CD4-positive, alpha-beta T cell treated with Interferon gamma for 1 hour (primary cell): ENCODE measurements at places on chromosomes 13 and 19.

GRCh38 chr19:18494267-18494607 lies 27.6 kb downstream of the ELL start:
- no peak for DNase-seq

- DNase-seq, result no peak
Observed at GRCh38 chr19:2345076-2345475, 15.0 kb upstream of the TMPRSS9 start.

DNA sequence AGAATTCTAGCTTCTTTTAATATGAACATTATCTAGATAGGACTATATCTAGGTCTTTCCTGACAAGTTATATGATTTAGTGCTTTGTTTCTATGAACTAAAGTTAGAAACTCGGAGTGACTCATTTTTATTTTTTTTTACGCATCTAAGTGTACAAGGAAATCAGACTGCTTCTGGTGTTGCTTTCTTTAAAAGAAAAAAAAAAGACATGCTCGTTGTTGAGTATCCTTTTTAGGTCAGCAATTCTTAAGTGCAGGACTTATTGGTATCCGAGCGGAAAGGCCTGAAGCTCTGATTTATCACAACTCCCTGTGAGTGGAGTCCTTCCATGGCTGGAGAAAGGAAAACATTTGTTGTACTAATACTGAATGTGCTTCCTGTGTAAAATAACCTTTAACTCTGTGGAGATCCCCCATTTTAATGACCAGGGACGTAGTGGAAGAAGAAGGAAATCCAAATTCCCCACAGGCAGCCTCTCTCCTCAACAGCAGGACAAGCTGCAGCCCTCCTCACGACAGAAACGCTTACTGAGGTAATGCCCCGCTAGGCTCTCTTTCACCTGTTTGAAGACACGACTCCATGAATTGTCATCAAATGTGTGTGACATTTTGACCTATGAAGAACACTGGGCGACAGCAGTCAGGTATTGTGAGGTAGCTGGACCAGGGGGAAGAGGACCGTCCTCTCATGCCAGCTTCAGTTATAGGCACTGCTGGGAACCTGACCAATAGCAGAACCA lies 17.9 kb upstream of the POMP start:
- no peak for DNase-seq

GRCh38 chr19:5083547-5083965 lies 114.6 kb downstream of the KDM4B start:
- no peak for DNase-seq

GRCh38 chr19:11288349-11288748 lies 7.6 kb upstream of the TSPAN16 start:
- DNase-seq, result no peak

- DNase-seq, result no peak
Observed at GRCh38 chr13:94479616-94480015, at the start of gene DCT. Gene DCT (minus strand): TSS chr13:94479682. CDS start chr13:94479255, 427 bp downstream.

DNA sequence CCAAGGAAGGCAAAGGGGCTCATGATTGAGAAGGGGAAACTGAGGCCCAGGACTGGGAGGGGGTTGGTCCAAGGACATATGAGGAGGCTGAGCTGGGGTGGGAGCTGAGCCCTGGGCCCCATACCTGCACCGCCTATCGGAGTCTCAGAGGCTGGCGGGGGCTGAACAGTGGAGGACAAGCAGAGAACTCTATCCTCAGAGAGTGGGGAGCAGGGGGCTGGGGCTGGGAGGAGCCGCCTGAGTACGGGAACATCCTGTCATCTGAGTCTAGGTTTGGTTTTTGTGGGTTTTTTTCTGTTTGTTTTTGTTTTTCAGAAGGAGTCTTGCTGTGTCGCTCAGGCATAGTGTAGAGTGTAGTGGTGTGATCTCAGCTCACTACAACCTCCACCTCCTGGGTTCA lies 6.2 kb downstream of the ARRDC2 start:
- peak; percentile 53 for DNase-seq

DNA sequence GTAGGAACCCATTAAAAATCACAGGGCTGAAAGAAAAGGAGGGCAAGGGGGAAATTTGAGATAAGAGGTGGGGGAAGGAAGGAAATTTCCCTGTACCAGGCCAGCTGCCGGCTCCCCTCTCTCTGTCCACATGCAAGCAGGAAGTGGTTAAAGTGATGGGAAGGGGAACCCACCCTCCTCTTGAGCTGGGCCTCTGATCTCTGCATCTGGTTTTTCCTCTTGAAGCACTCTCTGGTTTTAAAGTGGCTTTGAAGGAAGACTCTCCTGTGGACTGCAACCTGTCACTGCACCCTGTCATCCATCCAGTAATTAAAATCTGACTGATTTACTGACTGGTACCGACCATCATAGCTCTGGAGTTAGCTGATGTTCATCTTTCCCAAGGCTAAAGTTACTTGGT lies 239.6 kb downstream of the TSHZ3 start:
- no peak for DNase-seq

GRCh38 chr19:29475469-29475868 lies 50.3 kb upstream of the VSTM2B start:
- DNase-seq, result no peak

GRCh38 chr19:616747-617526 lies 16.4 kb downstream of the POLRMT start:
- no peak for DNase-seq

DNA sequence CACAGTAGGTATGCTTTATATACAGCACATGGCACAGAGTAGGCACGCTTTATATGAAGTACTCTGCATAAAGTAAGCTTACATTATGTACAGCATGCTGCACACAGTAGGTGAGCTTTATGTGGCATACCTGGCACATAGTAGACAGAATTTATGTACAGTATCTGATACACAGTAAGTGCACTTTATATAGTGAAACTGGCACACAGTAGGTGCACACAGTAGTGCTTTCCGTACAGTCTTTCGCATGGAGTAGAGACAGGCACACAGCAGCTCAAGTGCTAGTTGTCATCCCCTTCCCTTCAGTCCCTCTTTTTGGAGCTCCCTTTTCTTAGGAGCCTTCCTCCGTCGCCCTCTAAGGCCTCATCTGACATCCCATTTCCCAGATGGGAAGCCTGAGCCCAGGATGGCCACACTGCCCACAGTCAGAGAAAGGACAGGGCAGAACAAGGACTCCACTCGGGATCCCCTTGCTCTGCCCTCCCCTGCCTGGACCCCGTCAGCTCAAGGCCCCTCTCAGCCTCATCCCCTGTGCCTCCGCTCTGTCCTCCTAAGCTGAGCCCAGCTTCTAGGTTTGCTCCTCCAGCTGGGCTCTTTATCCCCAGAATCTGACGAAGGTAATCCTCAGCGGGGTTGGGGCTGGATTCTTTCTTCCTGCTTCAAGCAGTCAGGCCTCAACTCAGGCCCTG lies 852 bp upstream of the CYP4F12 start:
- no peak for DNase-seq

DNA sequence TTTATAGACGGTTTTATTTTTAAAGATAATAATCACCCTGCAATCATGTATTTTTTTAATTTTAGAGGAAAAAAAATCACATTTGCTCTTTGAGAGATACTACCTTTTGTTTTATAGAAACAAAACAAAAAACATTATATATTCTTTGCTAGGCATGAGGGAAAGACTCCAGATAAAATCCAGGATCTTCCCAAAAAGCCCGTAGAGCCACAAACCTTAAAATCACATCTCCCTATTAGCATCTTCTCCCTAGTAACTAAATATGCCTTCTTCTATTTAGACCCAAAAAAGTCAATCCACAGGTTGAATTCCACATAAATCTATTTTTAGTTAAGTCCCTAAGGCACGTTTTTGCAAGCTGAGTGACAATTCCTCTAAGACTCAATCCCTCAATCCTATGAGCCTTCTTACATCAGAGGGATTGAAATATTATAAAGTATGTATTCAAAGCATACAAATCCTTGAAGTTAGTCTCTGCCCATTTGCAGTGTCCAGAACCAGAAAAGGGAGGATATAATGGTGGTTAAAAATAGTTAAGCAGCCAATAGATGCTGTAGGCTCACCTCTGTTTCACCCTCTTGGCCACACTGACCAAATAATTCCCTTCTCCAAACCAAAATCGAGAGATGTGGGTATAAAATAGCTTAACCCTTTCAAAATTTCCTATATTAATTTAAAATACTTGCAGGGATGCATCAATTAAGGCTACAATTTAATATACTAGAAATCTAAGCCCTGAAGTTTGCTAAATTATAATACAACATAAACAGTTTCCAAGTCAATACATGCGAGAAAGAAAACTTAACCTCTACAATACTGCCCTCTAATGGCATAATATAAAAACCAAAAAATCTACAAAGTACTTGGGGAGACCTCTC lies 64.0 kb downstream of the SERP2 start:
- no peak for DNase-seq

- no peak for DNase-seq
Observed at GRCh38 chr13:90868321-90868920, 479.1 kb upstream of the MIR17HG start.

- DNase-seq, result no peak
Observed at GRCh38 chr13:43872181-43872580, 7.4 kb downstream of the CCDC122 start.

DNA sequence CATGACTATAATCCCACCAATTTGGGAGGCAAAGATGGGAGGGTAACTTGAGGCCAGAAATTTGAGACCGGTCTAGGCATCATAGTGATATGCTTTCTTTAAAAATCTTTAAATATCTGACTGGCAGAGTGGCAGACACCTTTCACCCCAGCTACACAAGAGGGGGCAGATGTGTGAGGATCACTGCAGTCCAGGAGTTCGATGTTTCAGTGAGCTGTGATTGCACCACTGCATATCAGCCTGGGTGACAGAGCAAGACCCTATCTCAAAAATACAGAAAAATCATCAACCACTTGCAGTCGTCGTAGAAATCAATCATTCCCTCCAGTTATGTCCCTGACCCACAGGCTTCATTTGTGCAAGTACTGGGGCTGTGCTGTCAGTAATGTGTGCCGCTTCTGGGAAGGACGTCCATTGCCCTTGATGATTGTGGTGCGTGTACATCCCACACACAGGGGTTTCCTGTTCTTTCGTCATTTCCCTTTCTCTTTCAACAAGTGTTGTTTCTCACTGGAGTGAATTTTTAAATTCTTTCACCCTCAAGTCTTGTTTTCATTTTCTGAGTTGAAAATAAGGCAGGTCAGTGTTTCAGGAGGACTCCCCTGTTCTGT lies 1.4 kb downstream of the LGALS14 start:
- peak; percentile 9 for DNase-seq

GRCh38 chr19:18280247-18281081 lies 958 bp downstream of the JUND start:
- peak; percentile 89 for DNase-seq

- DNase-seq, result no peak
Observed at GRCh38 chr19:33686687-33687480, 65.1 kb downstream of the CHST8 start.

DNA sequence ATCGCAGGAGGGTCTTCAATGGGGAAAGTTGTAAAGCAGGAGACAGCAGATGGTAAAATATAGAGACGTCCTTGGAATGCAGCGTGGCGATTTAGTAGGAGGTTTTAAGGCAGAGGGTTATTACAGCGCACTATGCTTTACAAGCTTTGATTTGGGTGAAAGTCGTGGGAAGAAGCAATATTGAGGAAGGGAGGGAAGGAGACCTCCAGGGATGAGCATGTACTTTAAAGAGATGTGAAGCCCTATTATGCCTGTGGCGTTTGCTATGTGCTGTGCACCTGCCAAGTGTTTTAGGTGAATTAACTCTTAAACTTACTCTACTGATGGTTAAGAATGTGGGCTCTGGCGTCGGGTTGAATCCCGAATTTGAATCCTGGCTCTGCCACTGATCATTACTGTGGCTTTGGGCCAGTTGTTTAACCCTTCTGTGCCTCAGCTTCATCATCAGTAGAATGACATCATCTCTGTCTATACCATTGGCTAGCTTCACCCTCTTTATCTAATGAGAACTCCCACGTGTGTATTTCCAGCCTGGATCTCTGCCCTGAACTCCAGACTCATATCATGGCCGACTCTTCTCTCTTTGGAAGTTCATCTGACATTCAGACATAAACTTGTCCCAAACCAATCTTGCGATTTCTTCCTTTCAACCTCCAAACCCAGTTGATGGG lies 583 bp downstream of the CCDC61 start:
- no peak for DNase-seq

DNA sequence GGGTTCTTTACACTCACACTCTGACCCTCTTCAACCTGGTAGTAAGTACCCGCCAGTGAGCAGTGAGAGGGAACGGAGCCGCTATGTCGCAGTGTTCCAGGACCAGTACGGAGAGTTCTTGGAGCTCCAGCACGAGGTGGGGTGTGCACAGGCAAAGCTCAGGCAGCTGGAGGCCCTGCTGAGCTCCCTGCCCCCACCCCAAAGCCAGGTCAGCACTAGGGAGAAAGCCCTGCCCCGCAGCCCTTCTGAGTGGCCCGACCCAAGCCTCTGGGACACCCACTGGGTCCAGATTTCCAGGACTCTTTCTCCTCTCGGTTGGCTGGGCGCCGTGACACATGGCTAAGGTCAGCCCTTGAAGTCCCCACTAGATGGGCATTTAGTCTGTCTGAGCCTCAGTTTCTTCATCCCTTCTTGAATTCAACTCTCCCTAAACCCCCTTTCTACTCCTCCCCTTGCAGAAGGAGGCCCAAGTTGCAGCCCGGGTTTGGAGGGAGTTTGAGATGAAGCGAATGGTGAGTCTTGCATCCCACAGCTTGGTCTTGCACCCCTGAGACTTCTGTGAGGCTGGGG lies 1.9 kb downstream of the OCEL1 start:
- DNase-seq, result no peak

GRCh38 chr19:16001481-16002312 lies 52.9 kb downstream of the OR10H4 start:
- DNase-seq, result peak; percentile 34

DNA sequence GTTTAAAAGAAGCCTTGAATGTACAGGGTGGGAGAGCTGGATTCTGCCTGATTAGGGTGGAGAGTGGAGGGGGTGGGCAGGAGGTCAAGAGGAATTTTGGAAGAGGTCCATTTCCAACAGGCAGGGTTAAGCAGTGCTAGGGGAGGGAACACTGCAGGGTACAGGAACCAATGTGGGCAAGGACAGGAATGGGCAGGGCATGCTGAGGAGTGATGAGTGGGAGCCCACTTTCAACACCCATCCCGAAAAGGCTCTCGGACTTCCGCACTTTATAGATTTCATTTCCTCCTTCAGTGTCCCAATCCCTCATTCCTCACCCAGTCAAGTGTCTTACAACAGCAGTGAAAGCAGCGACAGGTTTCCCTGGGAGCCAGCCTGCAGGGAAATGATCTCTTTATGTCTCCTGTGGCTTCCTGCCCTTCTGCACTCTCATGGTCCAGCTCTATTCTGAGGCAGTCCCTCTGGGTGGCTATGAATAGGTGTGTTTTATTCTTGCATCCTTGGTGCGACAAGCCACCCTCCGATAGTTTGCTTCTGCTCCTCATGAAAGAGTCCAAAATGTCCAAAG lies 50.5 kb upstream of the ZNF507 start:
- no peak for DNase-seq

DNA sequence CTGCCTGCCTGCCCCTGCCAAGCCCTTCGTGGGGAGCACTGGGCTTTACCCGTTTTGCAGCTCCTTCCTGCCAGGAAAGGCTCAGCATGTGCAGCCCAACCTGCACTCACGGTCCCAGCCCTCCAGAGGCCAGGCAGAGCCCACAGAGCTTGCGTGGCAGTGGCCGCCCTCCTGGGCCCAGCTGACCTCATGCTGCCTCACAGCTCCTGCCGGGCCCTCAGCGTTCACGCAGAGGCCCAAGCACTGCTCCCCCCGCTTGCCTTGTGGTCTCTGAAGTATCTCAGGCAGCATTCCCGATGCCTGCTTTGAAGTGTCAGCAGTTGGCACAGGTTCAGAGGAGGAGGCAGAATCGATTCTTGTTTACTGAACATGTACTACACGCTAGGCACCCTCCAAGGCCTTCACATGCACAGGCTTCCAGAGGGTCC lies 32.5 kb downstream of the CAPN12 start:
- DNase-seq, result no peak
